ENCODE measurements at places on chromosomes 5 and 9. TPM values are rescaled to one million over a fixed set of nuclear protein-coding genes. Genes with fewer than 3 reads are reported as not detected.

Gene LRRC19
- total RNA-seq, result not detected

DNA sequence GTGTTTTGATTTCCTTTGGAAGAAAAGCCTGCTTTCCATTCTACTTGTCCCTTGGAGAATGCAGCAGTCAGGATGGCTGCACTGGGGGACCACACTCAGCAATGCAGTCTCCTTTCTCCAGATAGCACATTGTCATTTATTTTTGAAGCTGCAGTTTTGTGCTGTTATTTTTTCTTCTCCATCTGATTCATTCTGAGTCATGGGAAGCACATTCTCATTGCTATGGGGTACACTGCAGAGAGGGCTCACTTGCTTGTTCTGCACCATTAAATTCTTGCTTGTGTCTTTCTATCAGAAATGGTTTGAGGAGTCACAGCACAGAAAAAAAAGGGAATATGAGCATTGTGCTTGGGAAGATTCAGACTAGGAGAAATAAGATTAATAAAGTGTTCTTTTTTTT lies 39.7 kb upstream of the POC5 start:
- no peak for DNase-seq

- no peak for DNase-seq
Measured at GRCh38 chr9:130703501-130703900, 9.9 kb downstream of the EXOSC2 start.

DNA sequence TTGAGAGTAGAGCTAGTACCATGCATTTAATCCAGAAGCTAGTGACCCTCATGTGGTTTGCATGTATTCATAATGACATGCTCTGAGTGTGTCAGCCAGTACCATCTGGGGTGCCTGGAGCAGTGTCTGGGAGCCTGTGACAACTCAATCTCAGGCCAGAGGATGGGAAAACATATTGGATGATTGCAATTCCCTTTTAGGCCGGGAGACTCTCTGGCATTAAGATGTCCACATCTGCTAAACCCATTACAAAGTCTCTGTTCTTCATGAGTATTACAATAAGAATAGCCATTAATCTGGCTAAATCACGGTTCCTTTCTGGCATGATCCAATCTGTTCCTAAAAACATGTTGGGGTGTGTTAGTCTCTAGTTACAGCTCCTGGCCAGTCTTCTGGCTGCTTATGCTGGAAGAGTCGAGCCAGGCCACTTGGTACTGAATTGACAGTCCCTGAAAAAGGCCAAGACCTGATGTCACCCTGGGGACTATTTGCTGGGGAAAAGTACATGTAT lies 475.7 kb downstream of the ENC1 start:
- no peak for DNase-seq

Gene WDR31
- total RNA-seq, result 0.62 TPM

DNA sequence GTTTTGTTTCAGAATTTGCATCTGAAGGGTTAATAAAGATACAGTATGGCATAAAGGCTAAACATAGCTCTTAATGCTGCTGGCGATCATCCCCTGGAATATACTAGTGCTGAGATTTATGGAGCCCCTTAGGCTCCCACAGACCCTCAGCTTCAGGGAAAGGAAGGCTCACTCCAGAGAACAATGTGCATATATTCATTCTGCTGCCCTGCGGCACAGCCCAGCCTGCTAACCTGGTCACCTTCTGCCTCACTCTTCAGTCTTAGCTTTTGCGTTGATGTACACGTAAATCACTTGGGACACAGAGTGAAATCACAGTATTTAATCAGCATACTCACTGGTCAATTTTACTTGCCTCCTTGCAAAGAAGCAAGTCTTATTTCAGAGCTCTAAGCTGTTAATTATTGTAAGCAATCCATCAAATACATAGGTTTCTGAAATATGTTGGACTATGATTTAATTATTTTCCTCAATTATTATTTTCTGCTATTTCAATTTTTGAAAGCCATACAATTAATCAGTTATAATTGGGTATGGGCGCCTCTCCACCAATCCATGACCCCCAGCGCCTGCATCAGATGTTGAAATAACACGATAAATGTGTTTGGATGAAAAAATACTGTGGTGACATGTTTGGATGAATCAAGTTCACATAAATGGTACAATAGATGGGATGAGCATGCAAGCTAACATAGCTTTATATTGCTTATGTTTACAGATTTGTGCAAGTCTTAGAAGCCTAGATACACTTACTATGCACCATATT lies 11.4 kb upstream of the ACOT12 start:
- no peak for DNase-seq

GRCh38 chr5:133525126-133525525 lies 87.2 kb downstream of the FSTL4 start:
- no peak for DNase-seq

DNA sequence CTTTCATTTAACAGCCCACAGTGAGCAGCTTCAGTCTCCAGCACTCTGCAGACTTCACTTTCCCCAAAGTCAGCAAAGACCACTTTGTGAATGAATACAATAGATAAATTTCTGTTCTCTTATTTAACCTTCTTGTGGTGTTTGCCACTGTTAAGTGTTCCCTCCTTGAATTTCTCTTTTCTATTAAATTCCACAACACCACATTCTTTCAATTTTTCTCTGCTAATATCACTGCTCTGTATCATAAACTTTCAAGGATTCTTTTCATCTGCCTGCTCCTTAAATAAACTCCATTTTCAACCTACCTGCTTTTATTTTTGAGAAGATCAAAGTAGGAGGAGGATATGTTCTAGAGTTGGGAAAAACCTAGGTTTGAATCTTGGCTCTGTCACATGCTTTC lies 739.5 kb upstream of the GRAMD2B start:
- DNase-seq, result no peak

Gene NUTM2F
- not detected for total RNA-seq

Gene PCDHGA5
- total RNA-seq, result 0.78 TPM

- DNase-seq, result peak; percentile 40
Measured at GRCh38 chr5:157816682-157817386, 42.1 kb downstream of the CLINT1 start.

DNA sequence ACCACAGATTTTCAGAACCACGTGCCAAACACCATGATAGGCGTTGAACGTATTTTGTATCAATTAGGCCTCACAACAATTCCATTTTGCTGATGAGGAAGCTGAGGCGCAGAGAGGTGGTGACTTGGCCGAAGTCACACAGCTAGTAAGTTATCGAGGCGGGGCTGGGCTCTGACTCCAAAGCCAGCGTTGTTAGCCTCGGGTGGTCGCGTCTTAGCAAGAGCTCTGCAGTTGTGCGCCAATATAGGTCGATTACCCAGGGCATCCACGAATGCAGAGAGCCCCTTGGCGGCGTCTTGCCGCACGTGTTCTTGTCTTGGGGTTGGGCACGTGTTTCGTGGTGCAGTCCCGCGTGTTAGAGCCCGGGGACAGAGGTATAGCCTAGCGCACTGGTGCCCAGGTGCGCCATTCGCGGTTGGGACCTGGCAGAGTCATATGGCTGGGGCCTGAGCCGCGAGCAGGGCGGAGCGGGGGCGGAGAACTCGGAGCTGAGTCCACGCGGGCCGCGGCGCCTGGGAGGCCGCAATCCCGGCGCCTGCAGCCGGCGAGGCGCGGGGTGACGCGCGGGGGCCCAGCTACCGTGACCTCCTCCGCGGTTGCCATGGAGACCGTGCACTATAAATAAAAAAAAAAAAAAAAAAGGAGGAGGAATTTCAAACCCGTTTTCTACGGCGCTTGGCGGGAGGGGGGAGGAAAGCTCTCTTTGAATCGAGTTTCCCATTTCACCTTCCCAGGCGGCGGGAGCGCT lies 62.3 kb downstream of the CXXC5 start:
- DNase-seq, result no peak

DNA sequence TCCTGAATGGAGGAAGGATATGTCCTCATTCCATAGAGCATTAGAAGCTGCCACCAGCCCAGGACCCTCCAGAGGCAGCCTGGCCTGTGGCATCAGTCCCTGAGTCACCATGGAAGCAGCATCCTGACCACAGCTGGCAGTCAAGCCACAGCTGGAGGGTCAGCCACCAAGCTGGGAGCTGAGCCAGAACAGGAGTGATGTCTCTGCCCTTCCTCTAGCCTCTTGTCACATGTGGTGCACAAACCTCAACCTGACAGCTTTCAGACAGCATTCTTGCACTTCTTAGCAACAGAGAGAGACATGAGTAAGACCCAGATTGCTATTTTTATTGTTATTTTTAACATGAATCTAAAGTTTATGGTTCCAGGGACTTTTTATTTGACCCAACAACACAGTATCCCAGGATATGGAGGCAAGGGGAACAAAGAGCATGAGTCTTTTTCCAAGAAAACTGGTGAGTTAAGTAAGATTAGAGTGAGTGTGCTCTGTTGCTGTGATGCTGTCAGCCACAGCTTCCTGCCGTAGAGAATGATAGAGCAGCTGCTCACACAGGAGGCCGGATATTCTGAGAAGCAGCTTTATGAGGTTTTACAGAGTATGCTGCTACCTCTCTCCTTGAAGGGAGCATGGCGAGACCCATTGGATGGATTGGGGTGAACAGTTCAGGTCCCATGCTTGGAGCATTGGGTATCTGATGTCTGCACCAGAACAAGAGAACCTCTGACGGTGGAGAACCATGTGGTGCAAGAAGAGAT lies 13.0 kb upstream of the CYFIP2 start:
- DNase-seq, result no peak

GRCh38 chr5:117657541-117657940 lies 1082.9 kb upstream of the SEMA6A start:
- no peak for DNase-seq

Gene AGXT2
- not detected for total RNA-seq

GRCh38 chr9:78954286-78954685 lies 617.5 kb upstream of the TLE4 start:
- DNase-seq, result no peak

DNA sequence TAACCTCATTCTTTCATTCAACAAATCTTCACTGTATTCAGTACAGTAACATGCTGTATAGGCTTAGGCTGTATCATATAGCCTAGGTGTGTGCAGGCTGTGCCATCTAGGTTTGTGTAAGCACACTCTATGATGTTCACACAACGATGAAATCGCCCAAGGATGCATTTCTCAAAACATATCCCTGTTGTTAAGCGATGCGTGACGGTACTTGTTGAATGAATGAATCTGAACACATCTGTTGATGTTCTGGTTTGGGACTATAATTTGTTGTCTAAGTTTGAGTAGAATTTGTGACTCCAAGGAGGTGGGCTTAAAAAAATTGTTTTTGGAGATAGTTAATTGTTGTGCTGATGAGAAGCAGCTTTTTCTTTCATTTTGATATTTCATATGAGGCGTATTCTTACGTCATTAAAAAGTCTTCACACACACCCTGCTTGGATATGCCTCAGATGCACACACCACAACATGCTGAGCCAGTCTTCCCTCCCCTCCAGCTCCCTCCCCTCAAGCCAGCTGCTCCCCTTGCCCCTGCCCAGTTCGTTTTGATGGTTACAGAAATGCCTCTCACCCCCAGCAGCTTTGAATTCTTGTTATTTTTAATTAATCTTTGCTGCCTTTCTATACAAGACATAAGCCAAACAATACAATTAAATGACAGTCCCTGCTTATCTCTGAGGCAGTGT lies 5.5 kb upstream of the PSAT1 start:
- DNase-seq, result peak; percentile 47

- no peak for DNase-seq
Measured at GRCh38 chr9:8868632-8869031, 1069.1 kb upstream of the DMAC1 start.

Gene TPD52L3
- total RNA-seq, result not detected

Gene SAXO1
- not detected for total RNA-seq

DNA sequence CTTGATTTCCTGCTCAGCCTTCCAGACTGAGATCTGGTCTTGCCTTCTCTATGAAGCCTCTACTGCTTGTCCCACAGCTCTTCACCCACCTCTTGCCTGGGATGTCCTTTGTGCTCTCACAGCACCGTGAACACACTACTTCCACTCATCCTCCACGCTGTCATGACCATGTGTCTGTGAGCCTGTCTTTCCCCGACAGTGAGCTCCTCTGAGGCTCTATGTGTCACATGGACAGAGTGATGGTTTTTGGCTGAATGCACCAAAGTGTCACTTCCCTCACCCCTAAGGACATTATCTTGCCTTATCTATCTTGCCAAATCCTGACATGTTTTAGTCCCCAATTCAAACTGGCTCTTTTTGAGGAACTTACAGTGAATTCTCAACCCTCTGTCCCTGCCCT lies 11.3 kb downstream of the PHYKPL start:
- no peak for DNase-seq

Gene FAM221B
- not detected for total RNA-seq

GRCh38 chr5:1751864-1752822 lies 47.5 kb downstream of the MRPL36 start:
- no peak for DNase-seq

DNA sequence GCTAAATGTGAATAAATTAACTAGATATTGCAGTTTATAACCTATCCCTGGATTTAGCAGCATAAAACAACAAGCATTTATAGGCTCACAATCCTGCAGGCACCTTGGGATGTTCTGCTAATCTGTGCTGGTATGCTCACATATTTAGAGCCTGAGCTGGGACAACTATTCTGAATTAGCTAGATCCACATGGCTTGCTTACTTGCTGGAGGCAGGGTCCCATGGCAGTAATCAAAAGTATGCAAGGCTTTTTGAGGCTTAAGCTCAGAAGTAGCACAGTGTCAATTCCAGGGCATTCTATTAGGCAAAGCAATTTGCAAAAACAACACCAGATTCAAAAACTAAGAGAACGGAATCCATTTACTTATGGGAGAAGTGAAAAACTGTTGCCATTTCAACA lies 745.0 kb upstream of the ACO1 start:
- no peak for DNase-seq

DNA sequence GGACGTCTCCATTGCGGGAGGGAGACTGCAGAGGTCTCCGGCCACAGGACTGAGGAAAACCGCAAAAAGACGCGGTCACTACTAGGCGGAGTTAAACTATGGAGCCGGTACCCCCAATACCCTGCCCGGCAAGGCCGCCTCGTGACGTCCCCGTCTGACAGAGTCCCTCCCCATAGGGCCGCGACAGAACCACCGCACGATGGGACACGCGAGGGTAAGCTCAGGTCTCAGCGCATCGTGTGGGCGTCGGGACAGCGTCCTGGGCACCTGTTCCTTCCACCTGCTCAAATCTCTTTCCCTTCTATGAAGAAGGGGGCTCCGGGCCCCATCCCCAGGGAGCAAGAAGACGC lies 35.2 kb upstream of the GLDC start:
- DNase-seq, result no peak
